ENCODE measurements at places on chromosomes 16 and 17. TPM values are rescaled to one million over a fixed set of nuclear protein-coding genes. Genes with fewer than 3 reads are reported as not detected.

- DNase-seq, result no peak
These were observed 20.4 kb downstream of the ACTG1 start for GRCh38 chr17:81492202-81492601.

- no peak for DNase-seq
These were observed at the start of gene TMC6 for GRCh38 chr17:78128551-78129350. TMC6 (minus strand) TSS chr17:78128755; CDS start chr17:78126832, 1,923 bp downstream.

DNA sequence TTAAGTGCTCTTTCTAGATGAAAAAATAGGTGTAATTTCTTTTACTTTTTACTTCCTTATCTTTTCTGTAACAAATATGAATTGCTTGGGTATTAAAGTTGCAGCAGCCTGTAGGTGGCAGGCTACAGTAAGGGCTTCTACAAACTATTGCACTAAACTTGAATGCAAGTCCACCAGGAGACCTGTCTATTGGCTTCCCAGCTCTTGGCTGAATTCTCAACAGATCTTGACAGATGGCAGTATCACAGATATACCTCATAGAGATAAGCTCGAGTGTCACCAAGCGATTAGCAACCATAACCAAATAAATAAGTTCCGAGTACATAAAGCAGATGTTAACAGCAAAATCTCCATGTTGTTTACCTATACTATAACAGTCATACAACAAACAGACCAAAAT lies 5.9 kb downstream of the BBS2 start:
- no peak for DNase-seq

The IFI35 gene
- polyA plus RNA-seq, result 12.9 TPM

The STX1B gene
- polyA plus RNA-seq, result 2.8 TPM

GRCh38 chr17:77314601-77315000 lies 173.8 kb downstream of the SEC14L1 start:
- no peak for DNase-seq

GRCh38 chr16:3878610-3879009 lies 1.9 kb downstream of the CREBBP start:
- DNase-seq, result no peak

The TMEM186 gene
- 18.5 TPM for polyA plus RNA-seq

DNA sequence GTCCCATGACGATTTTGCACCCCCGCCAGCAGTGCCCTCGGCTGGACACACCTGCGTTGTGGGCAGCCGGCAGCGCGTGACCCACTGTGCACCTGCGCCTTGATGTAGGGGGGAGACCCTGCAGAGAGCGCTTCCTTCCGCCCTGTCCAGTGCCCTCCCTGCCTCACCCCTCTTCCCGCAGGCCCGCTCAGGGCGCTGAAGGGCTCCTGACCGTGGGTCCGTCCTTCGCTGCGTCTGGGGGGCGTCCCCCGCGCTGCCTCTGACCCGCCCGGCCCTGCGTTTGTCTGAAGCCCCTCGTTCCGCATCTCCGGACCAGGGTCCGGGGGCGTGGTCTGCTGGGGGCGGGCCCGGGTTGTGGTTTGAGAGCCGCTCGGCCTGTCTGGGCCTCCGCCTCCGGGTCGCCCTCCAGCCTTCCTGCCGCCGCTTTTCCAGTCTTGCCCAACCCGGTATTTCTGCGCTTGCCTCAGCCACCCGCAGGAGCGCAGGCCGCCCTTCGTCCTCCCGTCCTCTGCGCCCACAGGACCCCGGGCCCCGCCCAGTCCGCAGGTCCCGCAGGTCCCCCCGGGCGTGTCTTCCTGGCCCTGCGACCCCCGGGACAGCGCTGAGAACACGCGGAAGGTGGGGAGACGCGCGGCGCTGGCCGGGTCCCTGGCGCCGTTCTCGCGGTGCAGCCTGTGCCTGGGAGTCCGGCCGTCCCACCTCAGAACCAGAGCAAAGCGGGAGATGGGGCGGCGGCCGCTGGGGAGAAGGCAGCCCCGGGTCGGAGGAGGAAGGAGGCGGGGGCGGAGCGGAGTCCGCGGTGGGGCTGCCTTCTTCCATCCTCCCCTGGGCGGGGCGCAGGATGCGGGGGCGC lies 4.0 kb upstream of the IL17C start:
- DNase-seq, result no peak

The TPSG1 gene
- polyA plus RNA-seq, result 0.52 TPM

GRCh38 chr16:53080345-53081031 lies 25.7 kb downstream of the CHD9 start:
- DNase-seq, result no peak

DNA sequence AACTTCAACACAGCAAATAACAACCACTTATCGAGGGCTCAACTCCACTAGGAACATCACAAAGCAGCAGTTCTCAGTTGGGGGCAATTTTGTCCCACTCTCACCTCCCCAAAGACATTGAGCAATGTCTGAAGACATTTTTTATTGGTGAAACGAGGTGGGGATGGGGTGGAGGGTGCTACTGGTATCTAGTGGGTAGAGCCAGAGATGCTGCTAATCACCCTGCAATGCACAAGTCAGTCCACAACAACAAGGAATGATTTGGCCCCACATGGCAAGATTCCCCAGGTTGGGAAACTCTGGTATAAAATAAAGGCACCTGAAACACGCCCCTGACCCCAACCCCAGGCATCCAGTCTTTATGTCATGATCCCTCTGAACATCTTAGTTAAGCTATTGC lies 33.3 kb downstream of the TLE7 start:
- no peak for DNase-seq

DNA sequence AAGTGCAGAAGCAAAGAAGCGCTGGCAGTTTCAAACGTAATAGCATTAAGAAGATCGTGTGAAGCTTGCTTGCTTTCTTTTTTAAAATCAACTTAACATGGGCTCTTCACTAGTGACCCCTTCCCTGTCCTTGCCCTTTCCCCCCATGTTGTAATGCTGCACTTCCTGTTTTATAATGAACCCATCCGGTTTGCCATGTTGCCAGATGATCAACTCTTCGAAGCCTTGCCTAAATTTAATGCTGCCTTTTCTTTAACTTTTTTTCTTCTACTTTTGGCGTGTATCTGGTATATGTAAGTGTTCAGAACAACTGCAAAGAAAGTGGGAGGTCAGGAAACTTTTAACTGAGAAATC lies 17.4 kb upstream of the RAB11FIP4 start:
- no peak for DNase-seq

DNA sequence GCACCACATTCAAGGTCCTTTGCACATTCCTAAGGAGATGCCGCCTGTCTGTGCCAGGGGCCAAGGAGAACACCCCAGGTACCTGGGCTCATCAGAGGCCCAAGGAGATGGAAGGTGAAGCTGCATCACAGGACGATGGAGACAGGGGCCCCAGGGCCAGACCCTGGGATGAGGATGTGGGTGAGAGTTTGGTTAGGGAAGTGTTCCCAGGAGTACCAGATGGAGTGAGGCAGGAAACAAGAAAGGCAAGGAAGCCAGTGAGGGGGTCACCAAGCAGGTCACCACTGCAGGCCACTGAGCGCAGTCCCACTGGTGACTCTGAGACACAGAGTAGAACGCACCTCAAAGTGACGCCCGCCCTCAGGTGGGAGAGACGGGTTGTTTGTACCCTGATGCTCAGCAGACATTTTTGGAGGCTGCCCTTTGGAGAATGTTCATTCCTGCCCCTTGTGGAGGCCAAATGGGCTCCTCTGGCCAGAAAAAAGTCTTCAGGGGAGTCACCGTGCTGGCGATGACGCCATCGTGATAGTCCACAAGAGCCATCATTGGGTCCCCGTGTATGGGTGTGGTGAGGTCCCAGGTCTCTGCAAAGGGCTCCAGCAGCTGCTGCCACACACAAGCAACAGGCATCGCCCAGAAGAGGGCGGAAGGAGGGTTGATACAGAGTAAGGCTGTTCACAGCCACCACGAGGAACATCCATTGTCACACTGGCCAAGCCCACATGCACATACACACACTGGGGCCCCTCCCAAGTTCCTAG lies 57.5 kb downstream of the BEAN1 start:
- DNase-seq, result no peak

- DNase-seq, result no peak
These were observed 4.7 kb downstream of the KRABD2 start for GRCh38 chr17:8371786-8372185.

DNA sequence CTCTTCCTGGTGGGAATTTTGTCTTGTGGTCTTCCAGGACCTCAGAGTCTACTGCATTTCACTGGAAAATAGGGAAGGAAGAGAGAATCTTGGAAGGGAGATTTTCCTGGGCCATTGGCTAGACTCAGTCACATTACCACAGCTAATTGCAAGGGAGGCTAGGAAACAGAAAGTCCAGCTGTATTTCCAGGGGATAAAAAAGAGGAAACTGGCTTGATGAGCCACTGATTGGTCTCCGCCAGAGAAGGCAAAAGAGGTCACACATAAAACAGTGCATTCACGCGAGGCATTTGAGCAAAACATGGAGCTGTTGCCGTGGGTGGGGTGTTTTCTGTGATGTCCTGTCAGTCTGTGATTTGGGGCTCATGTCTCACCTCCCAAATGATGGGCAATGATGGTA lies 345.3 kb downstream of the FOXL1 start:
- no peak for DNase-seq

- DNase-seq, result no peak
These were observed 6.1 kb downstream of the NOG start for GRCh38 chr17:56599566-56599965.

DNA sequence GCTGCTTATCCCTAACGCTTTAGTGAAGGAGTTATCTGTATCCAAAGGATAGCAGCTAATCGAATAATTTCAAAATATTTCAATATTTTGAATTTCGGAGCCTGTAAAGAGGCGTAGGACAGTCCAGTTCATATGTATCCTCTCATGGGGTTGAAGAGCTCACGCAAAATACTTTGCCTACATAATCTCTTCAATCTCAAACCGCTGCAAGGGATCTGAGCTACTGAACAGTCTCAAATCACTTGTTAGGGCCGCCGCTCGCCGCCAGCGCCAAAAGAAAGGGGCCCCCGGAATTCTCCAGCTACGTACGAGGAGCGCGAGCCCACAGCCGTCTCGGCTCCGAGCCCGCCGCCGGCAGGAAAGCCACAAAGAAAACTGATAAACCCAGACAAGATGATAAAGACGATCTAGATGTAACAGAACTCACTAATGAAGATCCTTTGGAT lies 601 bp upstream of the RFWD3 start:
- DNase-seq, result peak; percentile 16

The CCL3 gene
- 38.4 TPM for polyA plus RNA-seq

GRCh38 chr16:46743232-46743719 lies 4.9 kb downstream of the MYLK3 start:
- no peak for DNase-seq

DNA sequence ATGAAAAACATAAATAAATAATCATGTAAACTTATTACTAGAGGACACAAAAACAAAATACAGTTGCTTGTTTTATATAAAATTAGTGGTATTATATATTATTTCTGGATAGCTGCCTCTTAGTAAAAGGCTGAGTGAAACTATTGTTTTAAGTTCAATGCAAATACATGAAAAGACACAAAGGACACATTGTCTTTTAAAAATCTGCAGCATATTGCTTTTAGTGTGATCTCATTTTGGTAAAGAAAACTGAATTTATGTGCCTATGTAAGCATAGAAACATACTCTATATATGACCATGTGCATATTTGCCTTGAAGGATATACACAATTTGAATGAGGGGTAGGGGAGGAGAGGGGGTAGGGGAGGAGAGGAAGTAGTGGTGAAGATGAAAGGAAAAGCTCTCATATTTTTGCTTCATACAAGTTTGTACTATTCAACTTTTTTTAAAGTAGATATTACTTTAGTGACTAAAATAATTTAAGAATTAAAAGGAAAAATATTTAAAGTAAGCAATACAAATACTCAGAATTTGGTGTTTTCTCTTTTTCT lies 5.8 kb downstream of the ABCA10 start:
- DNase-seq, result no peak

The SRL gene
- polyA plus RNA-seq, result 2.9 TPM

GRCh38 chr17:66988069-66988798 lies 23.7 kb downstream of the CACNG4 start:
- no peak for DNase-seq

DNA sequence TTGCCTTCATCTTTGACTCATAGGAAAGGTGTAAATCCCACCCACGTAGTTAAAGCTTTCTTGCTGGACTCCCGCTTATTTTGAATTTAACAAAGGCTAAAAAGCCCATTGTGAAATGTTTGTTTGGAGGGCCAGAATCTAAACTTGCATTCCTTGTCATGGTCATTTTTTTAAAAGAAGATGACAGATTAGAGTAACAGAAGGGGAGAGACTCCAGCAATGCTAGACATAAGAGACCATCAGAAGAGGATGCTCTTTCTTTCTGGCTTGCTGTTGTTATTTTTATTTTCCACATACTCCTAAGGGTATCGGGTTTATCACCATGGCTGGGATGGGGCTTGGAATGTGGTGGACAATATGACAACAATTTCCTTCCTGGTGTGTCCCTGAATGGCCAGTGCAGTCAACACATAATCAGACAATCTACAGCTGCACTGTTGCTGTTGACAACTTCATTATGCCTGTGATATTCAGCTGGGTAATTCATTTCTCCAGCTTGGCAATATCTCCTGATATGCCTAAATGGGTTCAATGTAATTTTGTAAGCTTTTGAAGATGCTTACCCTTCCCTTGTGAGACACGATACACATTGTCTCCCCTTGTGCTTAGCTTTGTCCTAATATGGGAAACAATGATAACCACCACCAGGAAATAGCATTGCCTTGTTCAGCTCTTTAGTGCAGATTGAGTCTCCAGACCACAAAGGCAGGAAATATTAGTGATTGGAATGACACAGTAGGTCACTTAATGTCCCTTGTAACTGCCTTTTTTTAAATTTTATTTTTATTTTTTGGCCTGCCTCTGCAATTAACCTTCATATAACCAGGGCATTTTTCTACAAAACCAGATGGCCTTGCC lies 164.3 kb downstream of the ANKFN1 start:
- no peak for DNase-seq

DNA sequence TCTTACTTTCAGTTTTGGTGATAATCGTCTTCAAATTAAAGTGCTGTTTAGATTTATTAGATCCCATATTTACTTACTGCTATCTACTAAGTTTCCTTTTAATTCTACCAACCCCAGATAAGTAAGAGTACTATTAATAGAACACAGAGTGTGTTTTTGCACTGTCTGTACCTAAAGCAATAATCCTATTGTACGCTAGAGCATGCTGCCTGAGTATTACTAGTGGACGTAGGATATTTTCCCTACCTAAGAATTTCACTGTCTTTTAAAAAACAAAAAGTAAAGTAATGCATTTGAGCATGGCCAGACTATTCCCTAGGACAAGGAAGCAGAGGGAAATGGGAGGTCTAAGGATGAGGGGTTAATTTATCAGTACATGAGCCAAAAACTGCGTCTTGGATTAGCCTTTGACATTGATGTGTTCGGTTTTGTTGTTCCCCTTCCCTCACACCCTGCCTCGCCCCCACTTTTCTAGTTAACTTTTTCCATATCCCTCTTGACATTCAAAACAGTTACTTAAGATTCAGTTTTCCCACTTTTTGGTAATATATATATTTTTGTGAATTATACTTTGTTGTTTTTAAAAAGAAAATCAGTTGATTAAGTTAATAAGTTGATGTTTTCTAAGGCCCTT lies 56.8 kb downstream of the HLF start:
- no peak for DNase-seq

The SLX4 gene
- 5.5 TPM for polyA plus RNA-seq

GRCh38 chr16:30005341-30006094 lies 5.3 kb downstream of the DOC2A start:
- DNase-seq, result no peak

DNA sequence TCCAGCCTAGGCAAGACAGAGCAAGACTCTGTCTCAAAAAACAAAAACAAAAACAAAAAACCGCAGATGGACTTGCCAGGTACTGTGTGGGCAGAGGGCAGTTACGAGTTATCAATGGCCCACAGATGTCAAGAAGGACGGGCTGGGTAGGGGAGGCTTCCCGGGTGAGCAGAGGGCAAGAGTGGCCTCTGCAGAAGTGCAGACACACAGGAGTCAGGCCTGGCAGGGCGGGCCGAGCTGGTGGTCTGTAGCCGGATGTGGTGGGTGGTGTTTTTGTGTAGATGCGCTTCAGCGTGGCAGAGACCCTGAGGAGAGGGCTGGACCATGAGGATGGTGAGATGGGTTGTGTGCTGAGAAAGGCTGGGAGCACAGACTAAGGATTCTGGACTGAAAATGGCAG lies 44.9 kb upstream of the KDM6B start:
- DNase-seq, result no peak
